Thyroid gland (tissue), 4 donors: ENCODE measurements at places on chromosomes 6 and 20. TPM values are rescaled to one million over a fixed set of nuclear protein-coding genes. Genes with fewer than 3 reads are reported as not detected.

- no peak for DNase-seq
These were observed 114.1 kb downstream of the GJA10 start for GRCh38 chr6:90008189-90008907.

- no peak for DNase-seq
These were observed 96.3 kb downstream of the FHL5 start for GRCh38 chr6:96659084-96659845.

- no peak for DNase-seq
These were observed 3.9 kb downstream of the PEDS1 start for GRCh38 chr20:50149481-50150254.

- DNase-seq: peak; percentile 95
These were observed 38.6 kb upstream of the PIM1 start for GRCh38 chr6:37131104-37131959.

Gene OOEP
- not detected for total RNA-seq

Gene ZNF184
- 12.1 TPM for total RNA-seq

Gene KIAA1755
- total RNA-seq: 1.6 TPM

Gene KIF6
- 1.3 TPM for total RNA-seq

Gene APOBEC2
- not detected for total RNA-seq

Gene CST2
- not detected for total RNA-seq

Gene ERVFRD-1
- total RNA-seq: not detected

Gene LY6G5C
- not detected for total RNA-seq
